ENCODE measurements at places on chromosomes 7 and 10.

DNA sequence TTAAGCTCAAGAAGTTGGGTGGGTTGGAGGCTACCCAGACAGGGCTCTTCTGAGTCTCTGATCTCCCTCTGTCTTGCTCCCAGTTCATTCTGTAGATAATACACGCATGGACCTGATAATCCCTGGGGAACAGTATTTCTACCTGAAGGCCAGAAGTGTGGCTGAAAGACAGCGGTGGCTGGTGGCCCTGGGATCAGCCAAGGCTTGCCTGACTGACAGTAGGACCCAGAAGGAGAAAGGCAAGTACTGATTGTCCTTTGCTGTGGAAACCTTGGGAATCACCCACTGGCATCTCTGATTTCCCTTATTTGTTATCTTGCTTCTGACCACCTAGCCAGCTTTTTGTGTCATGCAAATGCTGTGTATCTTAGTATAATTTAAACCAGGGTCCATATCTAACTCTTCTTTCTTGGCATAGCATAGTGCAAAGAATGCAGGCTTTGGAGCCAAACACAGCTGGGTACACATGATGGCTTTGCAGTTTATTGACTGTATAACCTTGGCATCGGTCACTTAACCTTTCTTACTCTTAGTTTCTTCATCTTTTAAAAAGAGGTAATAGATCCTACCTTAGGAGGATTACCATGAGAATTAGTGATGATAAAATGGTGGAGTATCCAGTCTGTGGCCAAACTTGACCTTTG lies 18.0 kb downstream of the PLEKHA8 start:
- DNase-seq = no peak

GRCh38 chr10:126099366-126099765 lies 203.0 kb downstream of the FANK1 start:
- no peak for DNase-seq

- DNase-seq = peak; percentile 3
These were observed at the start of gene DENND11 for GRCh38 chr7:141702047-141702567. Gene DENND11, minus strand, starts transcription at chr7:141702166. Its CDS starts 13 bp downstream, at chr7:141702153.

GRCh38 chr7:137977173-137977572 lies 24.7 kb downstream of the CREB3L2 start:
- DNase-seq = no peak

DNA sequence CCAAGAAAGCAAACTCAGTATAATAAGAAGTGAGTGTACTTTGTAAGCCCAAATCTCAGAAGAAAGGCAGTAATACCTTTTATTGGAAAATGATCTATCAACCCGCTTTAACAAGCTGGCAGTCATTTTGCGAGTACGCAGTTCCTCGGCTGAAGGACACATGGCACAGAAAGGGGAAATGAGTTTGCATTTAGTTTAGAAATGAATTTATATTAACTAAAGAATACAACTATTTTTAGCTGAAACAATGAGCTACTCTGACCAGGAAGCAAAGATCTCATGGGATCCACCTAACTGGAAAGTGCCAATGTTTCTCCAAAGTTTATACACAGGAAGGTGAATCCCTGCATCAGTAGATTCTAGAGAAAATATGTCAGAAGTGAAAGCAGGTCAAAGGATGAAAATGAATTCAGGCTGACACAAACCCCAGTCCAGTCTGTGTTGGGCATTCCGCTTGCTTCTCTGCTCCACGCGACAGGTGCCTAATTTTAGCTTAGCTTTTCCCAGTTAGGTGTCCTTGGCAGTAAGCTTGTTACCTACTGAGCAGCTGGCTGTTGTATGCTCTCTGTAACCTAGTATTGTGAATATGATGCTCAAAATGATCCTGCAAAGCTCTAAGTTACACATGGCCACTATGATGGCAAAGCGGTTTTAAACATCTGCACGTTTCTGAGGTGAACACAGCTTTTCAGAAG lies 112.8 kb downstream of the LARP4B start:
- DNase-seq = no peak

DNA sequence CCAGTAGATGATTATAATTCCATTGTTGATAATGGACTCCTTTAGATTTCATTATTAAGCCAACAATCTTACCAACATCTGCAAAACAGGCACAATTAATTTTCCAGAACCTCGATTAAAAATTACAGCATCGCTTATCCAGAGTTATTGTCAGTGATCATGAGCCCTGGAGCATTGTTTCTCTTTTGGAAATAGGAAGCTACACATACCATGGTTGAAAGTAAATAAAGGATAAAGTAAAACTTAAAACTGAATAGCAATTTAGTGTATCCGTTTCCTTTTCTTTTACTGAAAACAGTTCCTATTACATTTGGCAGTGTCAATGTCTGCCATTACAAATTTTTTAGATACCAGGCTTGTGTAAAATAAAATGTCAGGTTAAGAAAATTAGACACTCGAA lies 9.9 kb upstream of the HOXA2 start:
- DNase-seq = no peak

DNA sequence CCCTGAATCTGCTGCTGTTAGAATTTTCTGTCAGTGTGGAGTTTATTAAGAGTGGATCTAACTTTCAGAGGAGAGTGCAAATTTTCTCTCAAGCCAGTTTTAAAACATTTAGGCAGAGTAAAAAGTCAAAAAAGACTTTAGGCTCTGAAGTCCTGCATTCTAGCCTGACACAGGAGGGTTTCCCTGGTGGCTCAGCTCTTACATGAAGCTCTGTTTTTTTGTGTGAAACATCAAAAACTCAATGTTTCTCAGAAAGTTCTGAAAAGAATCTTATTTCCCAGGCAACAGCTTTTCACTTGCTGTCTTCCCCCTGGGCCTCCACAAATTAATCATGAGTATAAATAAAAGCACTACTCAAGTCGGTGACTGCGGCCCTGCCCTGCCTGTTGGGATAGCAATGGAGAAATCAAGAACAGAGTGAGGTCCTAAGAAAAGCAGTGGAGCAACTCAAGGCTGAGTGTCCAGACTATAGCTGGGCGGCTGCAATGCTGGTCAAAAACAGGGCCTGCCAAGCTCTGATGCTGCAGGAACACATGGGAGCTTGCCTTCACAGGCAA lies 22.3 kb upstream of the WDR11 start:
- no peak for DNase-seq

- DNase-seq = no peak
These were observed 425.8 kb downstream of the ETV1 start for GRCh38 chr7:13563680-13564079.

GRCh38 chr10:74040200-74041126 lies 42.5 kb downstream of the VCL start:
- DNase-seq = no peak

GRCh38 chr10:43961523-43962345 lies 313.1 kb upstream of the ZNF32 start:
- no peak for DNase-seq

DNA sequence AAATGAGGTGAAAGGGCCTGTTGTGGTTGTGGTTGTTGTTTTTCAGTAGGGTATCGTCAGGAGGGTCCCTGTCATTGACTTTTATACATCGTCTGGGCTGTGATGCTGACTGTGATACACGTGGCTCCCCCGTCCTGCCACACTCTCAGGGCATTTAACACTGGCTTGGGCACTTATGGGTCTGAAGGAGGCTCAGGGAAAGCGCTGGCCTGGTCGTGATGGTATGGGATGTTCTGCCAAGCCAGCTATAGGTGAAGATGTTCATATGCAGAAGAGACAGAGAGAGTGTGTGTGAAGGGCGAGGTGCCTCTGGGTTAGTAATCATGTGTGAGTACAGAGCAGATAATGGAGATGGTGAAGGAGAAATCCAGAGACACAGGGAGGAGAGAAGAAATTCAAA lies 158.5 kb downstream of the PRPF18 start:
- DNase-seq = no peak

- no peak for DNase-seq
These were observed 104.1 kb upstream of the AFAP1L2 start for GRCh38 chr10:114508376-114508775.

- no peak for DNase-seq
These were observed 45.5 kb downstream of the INSIG1 start for GRCh38 chr7:155343150-155343549.

DNA sequence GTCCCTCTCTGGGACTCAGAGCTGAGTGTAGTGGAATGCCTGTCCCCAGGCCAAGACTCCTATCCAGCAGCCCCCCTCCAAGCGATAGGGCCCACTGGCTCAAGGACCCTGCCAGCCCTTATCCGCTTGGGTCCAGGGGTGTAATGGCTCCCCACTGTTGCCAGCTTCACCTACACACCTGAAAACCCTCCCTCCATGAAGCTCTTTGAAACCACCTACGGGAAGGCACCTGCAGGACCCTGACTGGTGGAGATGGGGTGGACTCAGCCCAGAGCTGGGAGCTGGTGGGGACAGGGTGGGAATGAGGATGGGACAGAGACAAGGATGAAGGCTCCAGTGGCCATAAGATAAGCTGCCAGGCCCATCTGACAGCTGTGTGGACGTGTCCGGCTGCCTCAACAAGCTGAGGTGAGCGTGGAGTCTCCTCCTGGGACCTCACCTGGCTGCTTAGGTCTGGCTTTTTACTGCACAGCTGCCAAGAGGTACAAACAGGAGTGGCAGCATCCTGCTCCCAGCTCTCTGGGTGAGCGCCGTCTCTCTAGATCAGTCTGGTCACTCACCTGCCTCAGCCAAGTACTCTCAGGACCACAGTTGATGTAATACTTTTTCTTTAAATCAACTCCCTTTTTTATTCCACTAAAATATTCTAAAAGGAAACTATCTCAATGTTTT lies 41.9 kb downstream of the DRGX start:
- no peak for DNase-seq

DNA sequence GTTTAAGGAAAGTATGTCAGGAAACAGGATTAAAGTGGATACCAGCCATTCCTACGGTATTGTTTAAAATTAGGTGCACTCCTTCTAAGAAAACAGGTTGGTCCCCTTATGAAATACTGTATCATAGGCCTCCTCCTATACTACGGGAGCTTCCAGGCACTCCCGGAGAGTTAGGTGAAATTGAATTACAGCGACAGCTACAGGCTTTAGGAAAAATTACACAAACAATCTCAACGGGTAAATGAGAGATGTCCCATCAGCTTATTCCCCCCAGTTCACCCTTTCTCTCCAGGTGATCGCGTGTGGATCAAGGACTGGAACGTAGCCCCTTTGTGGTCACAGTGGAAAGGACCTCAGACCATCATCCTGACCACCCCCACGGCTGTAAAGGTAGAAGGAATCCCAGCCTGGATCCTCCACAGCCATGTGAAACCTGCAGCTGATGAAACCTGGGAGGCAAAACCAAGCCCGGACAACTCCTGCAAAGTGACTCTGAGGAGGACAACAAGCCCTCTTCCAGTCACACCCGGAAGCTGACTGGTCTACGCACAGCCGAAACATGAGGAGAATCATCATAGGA lies 25.1 kb upstream of the GHITM start:
- DNase-seq = no peak

- no peak for DNase-seq
These were observed 206.4 kb upstream of the GALNT17 start for GRCh38 chr7:70925411-70926115.

DNA sequence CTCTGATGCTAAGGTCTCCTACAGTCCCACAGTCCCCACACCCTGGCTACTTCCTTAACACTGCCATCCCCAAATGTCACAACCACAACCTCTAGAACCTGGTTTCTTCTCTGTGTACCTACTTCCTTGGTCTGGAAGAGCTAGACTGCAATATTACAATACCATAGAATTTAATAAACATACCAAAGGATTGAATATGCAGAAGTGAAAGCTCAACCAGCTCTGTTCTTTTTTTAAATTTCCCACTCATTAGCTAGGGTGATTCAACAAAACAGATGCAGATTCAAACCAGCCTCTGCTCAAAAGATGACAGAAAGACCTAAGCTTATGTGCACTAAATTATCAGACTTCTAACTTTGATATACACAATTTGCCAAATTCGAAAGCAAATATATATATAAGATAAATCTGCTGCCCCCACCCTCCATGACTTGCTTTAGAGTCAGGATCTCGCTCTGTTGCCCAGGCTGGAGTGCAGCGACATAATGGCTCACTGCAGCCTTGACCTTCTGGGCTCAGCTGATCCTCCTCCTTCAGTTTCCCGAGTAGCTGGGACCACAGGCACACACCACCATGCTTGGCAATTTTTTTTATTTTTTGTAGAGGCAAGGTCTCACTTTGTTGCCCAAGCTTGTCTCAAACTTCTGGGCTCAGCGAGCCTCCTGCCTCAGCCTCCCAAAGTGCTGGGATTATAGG lies 212.6 kb downstream of the CHCHD3 start:
- DNase-seq = no peak

DNA sequence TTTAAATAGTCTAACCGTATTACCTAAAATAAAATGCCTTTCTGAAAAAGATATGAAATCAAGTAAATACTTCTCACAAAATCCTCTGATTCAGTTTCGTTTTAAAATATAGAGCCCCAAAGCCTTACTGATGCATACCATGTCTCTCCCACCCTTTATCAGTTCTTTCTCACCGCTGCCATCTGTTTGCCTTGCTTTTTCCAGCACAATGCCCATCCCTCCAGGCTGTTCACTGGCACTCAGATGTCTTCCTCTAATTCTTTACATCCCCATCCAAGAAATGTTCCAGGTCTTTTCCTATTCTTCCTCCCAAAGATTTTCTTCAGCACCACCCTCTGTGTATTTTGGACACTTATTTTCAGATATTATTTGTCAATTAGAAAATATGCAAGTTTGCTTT lies 116.5 kb upstream of the LRRN3 start:
- no peak for DNase-seq

DNA sequence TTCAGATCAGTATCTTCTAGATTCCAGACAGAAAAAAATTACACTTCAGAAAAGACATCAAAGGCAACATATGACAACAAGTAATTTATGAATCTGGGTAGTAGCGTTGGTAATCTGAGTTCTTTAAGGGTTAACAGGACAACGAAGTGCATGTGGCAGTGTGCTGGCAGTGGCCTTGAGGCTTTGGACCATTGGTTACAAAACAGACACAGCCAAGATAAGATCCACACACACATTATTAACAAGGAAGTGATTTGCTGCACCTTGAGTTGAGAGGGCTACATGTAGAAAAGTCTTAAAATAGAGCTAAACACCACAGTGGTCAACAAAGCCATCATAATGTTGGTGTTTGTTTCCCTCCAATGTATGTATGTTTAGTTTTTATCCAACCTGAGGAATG lies 40.6 kb downstream of the AKR1D1 start:
- no peak for DNase-seq

GRCh38 chr10:93386631-93387369 lies 95.3 kb downstream of the MYOF start:
- DNase-seq = no peak

GRCh38 chr7:70416986-70417655 lies 714.8 kb upstream of the GALNT17 start:
- no peak for DNase-seq
